Peyer's patch (tissue), 4 donors: ENCODE measurements at places on chromosomes 5 and 9.

- DNase-seq = no peak
These were observed 6.3 kb upstream of the FAF2 start for GRCh38 chr5:176441921-176442323.

GRCh38 chr9:10903969-10904368, 291.2 kb upstream of the PTPRD start:
- no peak for DNase-seq

- DNase-seq = no peak
These were observed 977 bp upstream of the PRDM12 start for GRCh38 chr9:130663258-130663976.

- DNase-seq = no peak
These were observed 2016.6 kb downstream of the MAT2B start for GRCh38 chr5:165521816-165522610.

DNA sequence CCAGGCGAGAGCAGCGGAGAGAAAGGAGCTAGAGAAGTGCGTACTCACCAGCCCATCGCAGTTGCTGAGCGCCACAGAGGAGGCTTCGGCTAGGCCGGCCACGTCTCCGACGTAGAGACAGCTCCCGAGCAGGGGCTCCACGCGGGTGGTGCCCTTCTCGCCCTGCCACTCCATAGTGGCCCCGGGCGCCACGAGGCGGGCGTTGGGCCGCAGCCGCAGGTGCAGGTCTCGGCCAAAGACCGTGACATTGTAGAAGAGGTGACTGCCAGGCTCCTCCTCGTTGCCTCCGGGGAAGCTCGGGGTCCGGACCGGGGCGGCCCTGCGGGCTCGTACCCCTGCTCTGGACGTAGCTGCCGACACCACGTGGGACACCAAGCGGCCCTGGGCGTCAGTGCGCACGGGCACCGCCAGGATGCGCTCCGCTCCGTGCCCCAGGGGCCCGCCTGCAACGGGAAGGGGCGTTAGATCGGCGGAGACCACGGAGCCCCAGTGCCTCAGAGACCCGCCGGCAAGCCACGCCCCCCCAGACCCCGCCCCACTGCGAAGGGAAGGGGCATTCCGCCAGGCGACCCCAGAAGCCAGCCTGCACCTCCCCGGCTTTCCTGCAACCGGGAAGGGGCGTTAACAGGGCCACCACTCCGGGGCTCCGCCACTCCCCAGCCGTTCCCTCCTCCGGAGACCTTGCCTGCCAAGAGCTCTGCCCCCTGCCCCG, 1.4 kb downstream of the ADAMTS2 start:
- no peak for DNase-seq

DNA sequence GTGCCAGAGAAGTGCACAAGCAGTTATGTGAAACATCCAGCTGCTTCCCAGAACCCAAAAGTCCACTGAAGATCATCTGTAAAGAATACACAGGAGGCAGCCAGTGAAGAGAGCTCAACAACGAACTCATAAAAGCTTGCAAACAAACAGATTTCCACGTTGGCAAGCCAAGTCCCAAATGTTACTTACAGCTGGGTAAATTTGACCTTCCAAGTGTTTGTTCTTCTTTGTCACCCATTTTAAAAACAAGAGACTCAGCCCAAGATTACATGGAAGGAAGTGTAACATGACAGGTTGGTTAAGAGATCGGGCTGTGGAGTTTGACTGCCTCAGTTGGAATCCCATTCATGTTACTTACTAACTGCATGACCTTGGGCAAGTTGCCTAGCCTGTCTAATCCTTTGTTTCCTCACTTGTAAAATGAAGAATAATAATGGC, 174.9 kb upstream of the PAPPA start:
- no peak for DNase-seq

GRCh38 chr9:68668127-68668526, 36.9 kb upstream of the PIP5K1B start:
- DNase-seq = no peak

DNA sequence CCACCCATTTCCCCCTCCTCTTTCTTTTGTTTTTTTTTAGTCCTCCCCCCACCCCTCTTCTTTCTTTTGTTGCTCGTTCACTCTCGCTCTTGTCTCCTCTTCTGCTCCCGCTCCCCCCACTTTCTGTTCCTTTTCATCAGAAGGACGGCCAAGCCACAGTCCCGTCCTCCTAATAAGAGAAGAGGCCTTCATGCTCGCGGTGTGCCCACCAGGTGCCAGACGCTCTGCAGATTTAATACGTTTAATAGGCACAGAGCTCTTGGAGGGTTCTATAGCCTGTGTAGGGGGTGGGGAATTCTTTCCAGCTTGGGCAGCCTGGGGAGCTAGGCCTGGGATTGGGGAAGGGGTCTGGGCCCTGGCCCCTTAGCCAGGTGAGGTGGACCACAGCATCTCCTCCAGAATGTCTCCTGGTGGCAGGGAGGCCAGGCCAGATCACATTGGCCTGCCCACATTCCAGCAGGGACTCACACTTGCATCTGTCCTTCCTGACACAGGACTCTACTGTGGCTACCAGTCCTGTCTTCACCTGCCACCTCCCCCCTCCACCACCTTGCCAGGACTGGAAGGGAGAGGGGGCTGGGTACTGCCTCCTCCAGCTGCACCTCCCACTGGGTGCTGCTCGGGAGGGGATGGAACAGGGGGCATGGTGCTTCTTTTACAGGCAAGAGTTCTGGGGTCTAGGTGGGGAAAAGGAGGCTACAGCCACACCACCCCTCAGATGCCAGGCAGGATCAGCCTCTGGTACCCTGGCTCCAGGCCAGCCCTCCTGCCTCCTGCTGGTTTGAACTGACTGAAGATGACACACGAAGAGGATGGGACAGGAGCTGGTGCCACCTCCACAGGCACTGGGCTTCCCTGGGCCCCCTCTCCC, 6.1 kb upstream of the BARX1 start:
- DNase-seq = no peak

- DNase-seq = no peak
These were observed 18.3 kb downstream of the PSAT1 start for GRCh38 chr9:78314953-78315870.

DNA sequence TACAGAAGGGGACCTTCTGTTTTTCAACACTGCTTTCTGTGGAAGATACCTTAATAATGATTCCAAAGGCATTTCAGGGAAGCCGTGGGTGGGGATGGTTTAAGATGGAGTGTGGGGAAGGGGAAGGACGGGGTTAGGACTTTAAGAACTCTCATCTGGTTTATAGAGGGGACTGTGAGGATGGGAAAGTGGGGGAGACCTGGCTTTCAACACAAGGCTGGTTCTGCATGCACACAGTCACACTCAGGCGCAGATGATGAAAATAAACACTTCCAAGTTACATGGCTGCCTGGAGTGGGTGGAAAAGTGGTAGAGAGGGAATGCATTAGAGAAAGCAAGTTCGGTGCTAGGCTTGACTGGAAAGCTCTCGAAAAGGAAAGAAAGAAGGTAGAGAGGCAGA, 4.9 kb downstream of the MSANTD3 start:
- no peak for DNase-seq

GRCh38 chr5:155047818-155048217, 34.3 kb downstream of the KIF4B start:
- no peak for DNase-seq

- no peak for DNase-seq
These were observed 477.9 kb downstream of the TMEM38B start for GRCh38 chr9:106172265-106172664.

GRCh38 chr9:22052376-22052945, 43.4 kb upstream of the CDKN2B start:
- DNase-seq = no peak

- no peak for DNase-seq
These were observed 37.5 kb downstream of the RBM27 start for GRCh38 chr5:146240951-146241350.

- no peak for DNase-seq
These were observed 204.8 kb upstream of the HAPLN1 start for GRCh38 chr5:83925321-83925954.

- no peak for DNase-seq
These were observed 92.3 kb upstream of the MARCHF11 start for GRCh38 chr5:16271851-16272250.

DNA sequence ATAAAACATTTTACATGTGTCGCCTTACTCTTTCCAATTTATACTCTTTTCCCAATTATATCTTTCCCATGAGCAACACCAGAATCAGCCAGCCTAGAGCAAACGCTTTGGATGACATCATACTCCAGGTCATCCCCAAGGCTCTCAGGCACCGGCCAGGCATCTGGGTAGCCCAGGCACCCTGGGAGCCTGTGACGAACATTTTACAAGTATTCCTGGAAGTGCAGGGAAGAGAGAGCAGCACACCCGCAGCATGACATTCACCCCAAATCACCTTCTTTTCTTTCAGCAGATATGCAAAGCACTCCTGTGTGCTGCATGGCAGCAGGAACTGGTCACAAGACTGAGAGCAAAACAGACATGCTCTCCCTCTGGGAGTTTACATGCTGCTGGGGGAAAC, 75.7 kb upstream of the SMIM23 start:
- DNase-seq = no peak

DNA sequence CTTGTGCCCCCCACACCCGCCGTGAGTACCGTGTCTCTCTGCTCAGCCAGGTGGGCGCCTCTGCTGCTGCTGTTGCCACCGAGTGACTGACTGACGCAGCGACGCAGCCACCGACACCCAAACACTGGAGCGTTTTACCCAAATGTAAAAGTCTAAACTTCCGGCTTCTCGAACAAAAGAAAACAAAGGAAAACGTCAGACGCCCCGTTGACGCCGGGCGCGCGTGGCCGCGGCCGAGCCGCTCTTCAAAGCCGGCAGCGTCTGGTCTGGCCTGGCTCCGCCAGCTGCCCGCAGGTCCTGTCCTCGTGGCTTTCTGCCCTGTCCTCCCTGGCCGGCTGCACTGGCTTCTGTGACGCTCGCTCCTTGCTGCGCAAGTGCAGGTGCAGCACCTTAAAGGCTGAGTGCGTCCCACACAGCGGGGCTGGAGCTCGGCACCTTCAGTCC, 41.4 kb upstream of the CLPTM1L start:
- DNase-seq = peak; percentile 66

DNA sequence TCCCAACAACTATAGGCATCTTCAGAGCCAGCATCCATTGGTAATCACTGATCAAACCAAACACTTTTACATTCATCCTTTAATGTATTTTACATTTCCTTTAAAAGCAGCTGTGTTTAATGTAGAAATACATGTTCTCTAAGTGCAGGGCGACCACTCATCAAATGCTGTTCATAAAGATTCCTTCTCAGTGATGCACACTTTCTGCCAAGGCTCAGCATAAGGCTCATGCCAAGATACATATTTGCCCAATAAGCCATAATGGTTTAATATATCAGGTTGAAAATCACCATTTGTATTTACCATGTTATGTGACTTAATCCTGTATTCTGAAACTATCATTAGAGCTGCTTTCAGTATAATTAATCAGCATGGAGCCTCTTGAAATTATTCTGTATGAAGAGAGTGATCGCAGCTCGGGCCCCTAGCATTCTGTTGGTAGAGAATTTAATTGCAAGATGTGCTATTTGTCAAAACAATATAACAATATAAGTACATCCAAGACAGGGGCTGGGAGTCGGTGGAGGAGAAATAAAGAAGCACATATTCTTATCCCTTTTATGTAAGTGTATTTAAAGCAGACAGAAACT, 267.5 kb downstream of the EBF1 start:
- no peak for DNase-seq

GRCh38 chr5:60077292-60077691, 183.8 kb upstream of the PDE4D start:
- no peak for DNase-seq

DNA sequence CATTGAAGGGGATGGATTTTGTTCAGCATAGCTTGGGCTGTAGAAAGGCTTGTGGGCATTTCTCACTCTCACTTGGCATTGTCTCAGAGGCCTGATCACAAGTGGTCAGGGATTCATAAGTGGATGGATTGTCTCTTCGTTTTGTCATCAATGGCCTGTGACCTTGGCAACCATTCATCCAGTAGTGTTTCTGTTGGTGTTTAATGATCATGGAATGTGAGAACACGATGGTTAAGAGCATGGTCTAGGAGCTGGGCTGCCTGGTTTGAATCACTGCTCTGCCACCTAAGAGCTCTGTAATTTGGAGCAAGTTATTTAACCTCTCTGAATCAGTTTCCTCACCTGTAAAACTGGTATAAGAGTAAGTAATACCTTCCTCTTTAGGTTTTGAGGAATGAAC, 430.1 kb upstream of the MEF2C start:
- no peak for DNase-seq

GRCh38 chr9:122151267-122151828, 8.2 kb downstream of the NDUFA8 start:
- DNase-seq = no peak

GRCh38 chr9:120663380-120663779, 50.9 kb downstream of the MEGF9 start:
- no peak for DNase-seq

DNA sequence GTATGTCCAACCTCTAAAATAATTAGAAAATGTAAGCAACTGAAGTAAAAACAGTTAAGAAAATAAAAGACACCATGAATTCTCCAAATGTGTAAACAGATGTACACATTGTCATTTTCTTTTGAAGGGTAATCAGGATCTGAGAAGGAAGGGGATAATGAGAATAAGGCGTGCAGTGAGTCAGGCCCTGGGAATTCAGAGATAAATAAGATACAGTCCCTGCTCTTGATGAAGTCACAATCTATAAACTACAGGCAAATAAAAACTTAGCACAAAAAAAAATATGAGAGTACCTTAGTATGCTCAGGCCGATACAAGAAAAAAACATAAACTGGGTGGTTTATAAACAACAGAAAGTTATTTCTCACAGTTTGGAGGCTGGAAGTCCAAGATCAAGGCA, 315.3 kb downstream of the DNAH5 start:
- DNase-seq = no peak

GRCh38 chr9:130239363-130239695, 26.2 kb upstream of the HMCN2 start:
- DNase-seq = no peak

- no peak for DNase-seq
These were observed 56.6 kb downstream of the CHSY3 start for GRCh38 chr5:129960831-129961230.

DNA sequence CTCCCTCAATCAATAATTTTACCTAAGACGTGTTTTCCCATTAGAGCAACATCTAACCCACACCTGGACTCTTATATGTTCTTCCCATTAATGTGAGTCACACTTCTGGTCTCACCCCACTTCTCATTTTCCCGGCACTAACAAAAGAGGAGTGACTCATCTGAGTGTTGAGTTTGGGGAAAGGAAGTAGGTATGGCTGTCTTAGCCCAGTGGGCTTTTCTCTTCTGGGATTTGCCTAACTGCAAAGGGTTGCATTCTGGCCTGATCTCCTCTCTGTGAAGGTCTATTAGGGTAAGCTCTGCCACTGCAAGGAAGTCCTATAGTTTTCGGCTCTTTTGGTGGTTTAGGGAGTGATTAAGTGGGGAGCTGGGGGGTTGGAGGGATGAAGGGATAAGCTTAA, 195.6 kb downstream of the KIAA0825 start:
- DNase-seq = no peak

DNA sequence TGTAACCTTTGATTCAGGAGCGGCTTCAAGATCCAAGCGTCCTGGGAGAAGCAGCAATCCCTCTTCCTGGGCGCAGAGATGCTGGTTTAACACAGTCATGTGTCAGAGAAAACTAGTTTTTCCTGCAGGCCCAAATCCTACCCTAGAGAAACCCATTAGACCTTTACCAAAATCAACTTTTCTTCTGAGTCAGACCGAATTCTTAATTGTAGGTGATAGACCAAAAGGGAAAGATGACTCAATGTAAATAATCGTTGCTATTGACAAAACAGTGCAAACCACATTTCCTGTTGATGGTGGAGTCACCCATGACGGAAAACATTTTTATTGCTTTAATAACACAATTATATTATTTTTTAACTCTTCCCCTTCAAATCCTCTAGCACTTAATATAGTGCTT, 40.1 kb downstream of the SLC1A1 start:
- DNase-seq = no peak
